ENCODE measurements at places on chromosomes 2 and 18.
A peak's percentile ranks its signal among the peaks of the same experiment; 100 is the strongest.

DNA sequence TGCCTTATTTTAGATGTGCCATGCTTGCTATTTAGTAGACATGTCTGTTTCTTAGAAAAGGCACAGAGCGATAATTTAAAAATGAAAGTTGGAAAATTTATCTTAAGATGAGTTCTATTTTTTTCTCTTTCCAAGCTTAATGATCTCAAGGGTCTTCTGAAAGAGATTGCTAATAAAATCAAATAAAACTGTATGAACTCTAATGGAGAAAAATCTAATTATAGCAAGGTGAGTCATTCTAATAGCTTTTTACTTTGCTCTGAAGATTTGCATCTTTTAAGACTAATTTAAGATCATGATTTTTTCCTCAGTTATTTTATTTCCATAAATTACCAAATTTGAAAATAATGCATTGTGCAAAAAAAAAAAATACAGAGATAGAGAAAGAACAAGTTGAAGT lies 36.1 kb upstream of the SPP2 start:
- no peak for DNase-seq

DNA sequence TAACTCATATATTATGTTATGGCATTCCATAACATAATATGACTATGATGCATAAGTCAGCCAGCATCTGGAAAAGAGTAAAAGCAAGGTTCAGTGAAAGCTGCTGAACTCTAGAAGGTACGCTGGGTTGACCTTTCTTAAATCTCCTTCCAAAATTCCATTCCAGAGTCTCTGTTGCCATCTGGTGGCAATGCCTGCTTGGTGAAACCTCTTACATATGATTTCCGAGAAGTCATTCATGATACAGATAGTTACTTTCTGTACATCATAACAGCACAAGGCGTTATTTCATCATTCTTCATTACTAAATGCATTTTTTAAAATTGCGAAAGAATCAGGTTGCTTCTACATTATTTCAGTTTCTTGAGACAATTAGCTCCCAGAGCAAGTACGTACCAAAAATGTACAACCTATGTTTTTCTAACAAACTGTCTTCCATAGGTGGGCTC lies 7.0 kb upstream of the EPG5 start:
- DNase-seq = peak; percentile 3

- no peak for DNase-seq
Measured at GRCh38 chr2:190996338-190996946, 17.5 kb downstream of the STAT1 start.

DNA sequence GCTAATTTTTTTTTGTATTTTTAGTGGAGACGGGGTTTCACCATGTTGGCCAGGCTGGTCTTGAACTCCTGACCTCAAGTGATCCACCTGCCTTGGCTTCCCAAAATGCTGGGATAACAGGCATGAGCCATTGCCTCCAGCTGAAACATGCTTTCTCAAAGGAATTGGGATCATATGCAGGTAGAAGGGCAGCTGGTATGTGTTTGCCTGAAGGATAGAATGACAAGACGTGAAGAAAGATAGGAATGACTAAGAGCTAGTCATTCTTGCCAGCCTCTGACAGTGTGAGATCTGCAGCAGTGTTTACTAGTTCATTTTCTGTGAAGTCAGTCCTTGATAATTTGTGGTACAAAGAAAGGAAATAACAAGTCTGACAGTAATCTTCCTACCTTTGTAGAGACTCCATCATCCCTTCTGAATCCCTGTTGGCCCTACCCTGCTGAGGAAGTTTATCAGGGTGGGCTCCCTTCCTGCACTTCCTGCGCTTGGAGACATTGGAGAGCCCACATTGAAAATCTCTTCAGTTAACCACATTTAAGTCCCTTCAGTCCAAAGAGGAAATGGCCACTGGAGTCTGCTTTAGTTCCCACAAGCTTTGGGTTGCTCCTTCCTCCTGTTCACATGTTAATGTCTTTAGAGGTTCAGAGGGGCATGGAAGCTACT lies 14.7 kb downstream of the CFLAR start:
- peak; percentile 10 for DNase-seq

GRCh38 chr2:232239951-232240681 lies 138.4 kb upstream of the ALPP start:
- no peak for DNase-seq

DNA sequence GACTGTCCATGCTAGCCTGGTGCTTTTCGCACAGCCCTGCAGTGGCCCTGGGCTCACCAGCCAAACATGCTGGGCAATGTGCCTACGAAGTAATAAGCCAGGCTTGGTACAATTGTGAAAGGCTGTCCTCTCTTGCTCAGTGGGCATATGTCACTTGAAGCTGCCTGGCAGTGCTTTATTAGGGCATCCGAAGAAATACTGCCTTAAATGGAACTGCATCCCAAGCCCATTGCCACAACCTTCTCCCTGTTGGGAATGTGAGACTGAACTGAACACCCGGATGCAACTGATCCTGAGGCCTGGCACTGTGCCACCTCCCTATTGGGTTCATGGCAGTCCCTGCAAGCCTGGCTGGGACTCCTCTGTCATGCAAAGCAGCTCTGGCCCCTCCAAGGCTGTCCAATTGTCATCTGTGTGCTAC lies 15.9 kb downstream of the CAPG start:
- no peak for DNase-seq

- DNase-seq = no peak
Measured at GRCh38 chr2:73133566-73134197, 20.9 kb upstream of the RAB11FIP5 start.

DNA sequence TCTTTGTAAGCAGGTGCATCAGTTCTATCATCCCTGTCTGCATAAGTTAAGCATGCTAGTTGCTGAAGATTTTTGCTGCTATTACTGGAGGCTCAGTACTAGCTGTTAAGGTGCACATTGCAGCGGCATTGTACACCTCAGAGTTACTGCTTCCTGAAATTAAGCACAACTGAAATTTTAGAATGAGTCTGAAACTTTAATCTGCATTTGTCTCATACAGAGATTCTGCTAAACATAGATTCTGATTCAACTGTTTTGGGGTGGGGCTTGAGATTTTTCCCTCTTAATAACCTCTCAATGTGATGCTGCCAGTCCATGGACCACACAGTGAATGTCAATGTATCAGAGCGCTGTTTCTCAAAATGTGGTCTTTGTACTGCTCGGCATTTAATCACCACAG lies 585.7 kb upstream of the GCFC2 start:
- no peak for DNase-seq

DNA sequence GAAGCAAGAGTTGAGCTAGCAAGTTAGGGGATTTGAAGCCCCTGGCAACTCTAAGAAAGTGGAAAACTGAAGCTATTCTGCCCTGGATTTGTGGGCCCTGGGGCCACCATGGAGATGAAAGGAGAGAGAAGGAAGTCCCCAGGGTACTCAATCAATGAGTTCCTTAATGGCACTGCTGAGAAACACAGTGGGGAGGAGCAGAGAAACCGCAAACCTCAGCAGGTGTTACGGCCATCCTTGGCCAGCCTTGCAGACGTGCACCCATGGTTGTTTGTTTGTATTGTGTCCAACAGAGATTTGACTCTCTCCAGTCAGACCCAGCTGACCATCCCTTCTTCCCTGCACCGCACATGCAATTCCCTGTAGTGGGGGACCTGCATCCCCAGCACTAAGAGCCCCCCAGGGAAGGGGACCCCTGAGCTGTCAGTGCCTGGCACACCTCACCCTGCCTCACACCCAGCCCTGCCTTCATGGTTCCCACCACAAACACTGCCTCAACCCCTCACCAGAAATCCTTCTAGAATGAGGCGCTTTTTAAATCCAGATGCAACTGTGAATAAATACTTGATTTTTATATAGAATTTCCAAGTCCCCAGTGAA lies 255.3 kb downstream of the SH3BP4 start:
- no peak for DNase-seq

DNA sequence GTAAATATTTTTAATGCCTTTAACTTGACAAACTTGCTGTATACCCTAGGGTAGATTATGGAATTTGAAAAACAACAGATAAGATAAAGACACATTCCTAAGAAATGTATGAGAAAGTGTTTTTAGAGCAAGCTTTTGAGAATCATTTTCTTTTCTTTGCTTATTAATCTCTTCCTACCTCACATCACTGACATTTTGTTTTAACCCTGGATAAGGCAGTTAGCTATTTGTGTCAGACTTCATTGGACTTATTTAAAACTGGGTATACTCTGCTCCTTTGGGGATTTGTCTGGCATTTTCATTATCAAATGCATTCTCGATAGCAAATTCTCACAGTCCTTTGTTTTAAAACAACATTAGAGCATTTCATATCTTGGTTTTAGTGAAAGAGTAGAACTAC lies 17.2 kb downstream of the EML4 start:
- no peak for DNase-seq

- DNase-seq = no peak
Measured at GRCh38 chr2:200177971-200178911, 128.3 kb upstream of the SPATS2L start.

- DNase-seq = no peak
Measured at GRCh38 chr2:669323-669722, 7.9 kb downstream of the TMEM18 start.

Measured in activated naive CD4-positive, alpha-beta T cell (primary cell).